ENCODE measurements at places on chromosomes 1 and 21.

DNA sequence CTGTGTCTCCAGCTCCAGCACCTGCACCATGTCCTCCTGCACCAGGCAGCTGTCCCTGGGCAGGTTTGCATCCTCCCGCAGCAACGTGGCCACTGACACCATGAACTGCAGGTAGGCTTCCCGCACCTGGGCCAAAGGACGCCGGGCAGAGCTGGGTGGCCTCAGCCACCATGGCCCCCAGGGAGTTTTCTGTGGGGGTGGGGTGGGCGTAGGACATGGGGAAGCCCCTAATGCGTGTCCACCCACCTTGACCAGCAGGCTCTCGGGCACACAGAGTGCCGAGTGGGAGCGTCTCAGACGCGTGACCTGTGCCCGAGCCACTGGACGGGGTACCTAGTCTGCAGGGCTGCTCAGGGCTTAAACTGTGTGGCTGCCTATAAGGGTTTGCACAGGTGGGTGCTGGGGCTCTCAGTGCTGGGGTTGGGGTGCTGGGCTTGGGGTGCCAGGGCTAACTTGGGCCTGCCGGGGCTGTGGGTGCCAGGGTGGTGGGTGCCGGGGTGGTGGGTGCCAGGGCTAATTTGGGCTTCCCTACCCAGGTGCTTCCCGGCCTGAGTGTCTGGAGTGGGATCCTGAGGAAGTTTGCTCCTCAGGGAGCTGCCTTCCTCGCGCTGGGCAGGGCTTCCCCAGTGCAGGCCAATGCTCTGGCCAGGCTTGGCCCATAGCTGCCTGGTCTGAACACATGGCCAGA, 17.7 kb downstream of the PRXL2B start:
- DNase-seq, result no peak

- no peak for DNase-seq
These were observed 9.9 kb downstream of the POGK start for GRCh38 chr1:166849135-166849534.

DNA sequence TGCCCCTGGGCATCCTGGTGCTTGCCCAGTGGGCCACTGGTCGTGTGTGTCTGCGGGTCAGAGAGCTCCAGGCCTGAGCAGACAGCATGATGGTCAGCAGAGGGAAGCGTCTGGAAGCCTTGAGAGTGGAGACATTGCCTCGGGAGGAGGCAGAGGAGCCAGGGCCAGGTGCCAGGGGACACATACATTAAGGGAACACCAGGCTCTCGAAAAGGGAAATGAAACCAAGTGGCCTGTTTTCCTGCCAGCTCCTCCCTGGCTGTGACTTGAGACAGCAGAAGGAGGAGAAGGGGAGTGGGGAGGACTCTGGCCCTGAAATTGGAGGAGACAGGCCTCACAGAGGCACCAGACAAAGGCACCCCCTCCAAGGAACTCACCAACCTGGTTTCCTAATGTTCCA, 62.4 kb upstream of the LRP8 start:
- no peak for DNase-seq

- DNase-seq, result no peak
These were observed 30.4 kb downstream of the VAV3 start for GRCh38 chr1:107934578-107934977.

GRCh38 chr1:107877745-107878144, 87.2 kb downstream of the VAV3 start:
- no peak for DNase-seq

DNA sequence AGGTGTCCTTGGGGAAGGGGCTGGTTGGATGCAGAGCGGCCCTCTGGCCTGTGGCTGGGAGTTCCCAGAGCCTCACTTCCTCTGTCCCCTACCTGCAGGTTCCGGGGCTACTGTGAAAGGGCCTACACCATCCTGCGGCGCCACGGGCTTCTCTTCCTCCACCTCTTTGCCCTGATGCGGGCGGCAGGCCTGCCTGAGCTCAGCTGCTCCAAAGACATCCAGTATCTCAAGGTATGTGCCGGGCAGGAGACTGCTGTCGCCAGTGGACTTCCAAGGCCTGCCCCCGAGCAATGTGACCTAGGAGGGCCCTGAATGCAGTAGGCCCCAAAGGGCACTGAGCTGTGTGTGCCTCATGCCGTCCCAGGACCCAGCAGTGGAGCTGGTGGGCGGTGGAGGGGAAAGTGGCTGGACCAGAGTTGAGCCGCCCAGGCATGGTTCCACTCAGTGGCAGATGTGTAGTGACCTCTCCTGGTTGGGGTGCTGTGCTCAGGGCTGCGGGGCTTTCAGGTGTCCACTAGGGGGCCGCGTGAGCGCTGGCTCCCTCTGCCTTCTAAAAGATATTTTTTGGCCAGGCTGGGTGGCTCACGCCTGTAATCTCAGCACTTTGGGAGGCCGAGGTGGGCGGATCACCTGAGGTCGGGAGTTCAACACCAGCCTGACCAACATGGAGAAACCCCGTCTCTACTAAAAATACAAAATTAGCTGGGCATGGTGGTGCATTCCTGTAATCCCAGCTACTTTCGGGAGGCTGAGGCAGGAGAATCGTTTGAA, 73.4 kb downstream of the PIK3CD start:
- DNase-seq, result peak; percentile 63

DNA sequence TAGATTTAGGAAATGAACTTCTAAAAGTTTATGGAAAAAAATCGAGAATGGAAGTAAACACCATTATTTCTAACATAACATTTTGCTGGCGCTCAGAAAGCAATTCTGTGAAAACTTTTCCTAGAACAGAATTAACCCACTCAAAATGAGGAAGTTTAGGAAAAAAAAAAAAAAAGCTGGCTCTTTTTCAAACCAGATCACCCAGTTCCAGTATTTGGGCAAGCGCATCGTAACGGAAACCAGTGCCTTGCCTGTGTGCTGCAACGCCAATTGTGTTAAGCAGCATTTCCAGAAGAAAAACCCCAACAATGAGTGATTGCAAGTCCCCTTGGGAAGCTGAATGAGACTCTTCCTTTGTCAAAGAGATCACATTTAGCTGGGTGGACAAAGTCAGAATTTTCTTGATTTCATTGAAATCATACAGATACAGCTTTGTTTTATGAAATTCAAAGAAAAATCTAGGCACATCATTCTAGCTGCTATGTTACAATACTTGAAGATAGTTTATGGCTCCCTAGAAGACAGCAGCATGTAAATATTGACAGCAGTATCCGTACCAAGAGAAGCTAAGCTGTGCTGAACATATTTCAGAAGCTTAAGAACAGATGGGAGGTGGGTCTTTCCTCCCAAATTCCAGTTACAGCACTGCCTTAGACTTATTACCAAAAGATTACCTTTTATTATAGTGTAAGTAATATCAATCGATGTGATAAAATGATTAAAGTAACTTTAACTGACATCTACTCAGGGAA, 113.4 kb downstream of the ERG start:
- no peak for DNase-seq

- no peak for DNase-seq
These were observed 56.3 kb upstream of the SLC25A33 start for GRCh38 chr1:9482816-9483572.

- no peak for DNase-seq
These were observed 2.0 kb downstream of the SRSF4 start for GRCh38 chr1:29179641-29180184.

DNA sequence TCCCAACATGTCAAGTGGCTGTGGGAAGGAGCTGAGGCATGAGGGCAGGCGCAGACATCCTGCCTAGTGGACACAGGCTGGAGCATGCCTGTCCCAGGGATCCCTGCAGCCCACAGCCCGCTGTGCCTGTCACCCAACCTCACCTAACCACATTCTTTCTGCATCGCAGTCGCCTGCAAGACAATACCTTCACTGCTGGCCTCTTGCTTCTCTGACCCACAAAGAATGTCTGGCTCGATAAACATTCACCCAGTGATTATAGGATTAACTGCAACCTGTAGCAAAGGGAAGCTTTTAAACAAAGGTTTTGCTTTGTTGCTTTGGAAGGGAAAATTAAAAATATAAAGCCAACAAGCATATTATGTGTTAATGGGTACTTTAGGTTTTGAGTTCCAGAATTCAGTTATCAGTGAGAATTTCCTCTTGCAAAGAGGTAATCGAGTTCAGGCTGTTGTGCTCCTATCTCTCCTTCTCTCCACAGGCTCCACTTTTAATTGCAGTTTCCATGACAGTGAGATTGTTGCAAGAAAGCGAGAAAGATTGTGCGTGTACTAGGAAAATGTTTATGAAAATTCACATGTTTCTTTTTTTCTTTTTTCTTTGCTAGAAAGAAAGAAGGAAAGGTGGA, 40.0 kb upstream of the ZNF648 start:
- no peak for DNase-seq

DNA sequence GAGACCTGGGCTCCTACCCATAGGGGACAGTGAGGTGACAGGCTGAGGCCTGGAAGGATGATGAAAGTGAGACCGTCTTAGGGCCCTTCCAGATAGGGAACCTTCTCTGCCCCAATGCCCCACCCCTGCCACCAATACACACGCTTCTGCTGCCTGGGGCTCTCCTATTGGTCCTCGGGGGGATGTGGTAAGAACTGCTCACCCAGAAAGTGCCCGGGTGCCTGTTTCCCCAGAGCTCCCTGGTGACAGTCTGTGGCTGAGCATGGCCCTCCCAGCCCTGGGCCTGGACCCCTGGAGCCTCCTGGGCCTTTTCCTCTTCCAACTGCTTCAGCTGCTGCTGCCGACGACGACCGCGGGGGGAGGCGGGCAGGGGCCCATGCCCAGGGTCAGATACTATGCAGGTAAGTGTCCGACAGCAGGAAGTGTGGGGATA, 948 bp downstream of the SEMA4A start:
- no peak for DNase-seq

DNA sequence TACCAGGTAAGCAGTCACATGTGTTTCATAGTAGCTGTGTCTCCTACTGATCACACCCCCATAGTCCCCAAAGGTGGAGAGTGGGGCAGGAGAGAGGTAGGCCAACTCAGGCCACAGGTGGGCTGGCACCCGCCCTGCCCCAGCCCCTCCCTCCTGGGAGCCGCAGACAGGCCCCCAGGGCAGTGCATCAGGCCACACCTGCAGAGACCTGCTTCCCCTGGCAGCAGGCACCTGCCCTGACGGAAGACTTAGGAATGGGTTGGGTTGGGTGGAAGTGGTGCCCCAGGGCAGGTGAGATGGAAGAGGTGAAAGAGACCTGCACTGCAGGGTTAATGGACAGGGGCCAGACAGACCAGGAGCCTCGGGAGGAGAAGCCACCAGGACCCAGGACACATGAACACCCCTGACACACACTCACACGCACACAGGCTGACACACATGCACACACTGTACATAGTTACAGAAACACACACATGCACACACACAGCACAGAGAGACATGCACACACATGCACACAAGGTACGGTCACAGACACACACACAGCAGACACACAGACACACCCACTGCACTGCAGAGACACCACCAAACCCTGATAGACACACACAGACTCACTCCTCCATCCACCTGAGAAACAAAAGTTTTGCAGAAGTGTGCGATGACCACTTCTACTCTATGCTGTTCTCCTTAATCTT, 1.7 kb upstream of the COL18A1 start:
- DNase-seq, result no peak

- DNase-seq, result no peak
These were observed 8.8 kb downstream of the PGLYRP4 start for GRCh38 chr1:153339802-153340201.

DNA sequence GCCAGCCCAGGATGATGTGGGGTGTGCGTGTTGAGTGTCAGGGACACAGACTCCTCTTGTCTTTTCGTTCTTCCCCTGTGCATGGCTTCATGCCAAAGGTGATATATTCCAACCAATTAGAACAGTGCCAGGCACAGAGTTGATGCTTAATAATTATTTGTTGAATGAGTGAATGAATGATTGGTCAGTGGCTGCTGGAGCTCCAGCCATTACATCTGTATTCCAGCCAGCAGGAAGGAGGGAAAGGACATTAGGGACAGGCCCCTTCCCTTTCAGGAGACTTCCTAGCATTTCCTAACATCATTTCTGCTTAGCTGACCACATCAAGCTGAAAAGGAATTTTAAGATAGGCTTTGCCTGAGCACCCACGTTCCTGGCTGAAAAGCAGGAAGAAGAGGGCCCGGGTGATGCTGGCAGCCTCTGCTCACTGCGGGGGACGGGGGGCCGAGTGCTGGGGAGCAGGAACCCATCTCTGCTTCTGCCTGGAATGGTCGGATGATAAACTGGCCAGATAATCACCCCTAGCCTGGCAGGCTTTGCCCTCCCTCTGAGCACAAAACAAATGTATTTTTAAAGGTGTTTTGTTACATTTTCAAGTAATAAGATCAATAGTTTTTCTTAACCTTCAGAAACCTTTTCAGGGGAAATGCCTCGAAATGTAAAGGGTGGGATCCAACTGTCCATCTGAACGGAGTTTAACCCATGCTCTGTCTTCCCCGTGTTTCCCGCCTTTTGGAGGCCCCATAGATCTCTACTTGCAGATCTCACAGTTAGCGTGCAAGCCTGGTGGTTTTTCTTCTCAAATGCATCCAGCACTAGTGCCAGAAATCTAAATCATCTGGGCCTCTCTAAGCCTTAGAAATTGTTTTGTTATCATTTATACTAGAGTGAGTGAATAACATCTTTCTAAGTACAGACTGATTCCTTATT, 39.0 kb downstream of the SLC37A1 start:
- no peak for DNase-seq

DNA sequence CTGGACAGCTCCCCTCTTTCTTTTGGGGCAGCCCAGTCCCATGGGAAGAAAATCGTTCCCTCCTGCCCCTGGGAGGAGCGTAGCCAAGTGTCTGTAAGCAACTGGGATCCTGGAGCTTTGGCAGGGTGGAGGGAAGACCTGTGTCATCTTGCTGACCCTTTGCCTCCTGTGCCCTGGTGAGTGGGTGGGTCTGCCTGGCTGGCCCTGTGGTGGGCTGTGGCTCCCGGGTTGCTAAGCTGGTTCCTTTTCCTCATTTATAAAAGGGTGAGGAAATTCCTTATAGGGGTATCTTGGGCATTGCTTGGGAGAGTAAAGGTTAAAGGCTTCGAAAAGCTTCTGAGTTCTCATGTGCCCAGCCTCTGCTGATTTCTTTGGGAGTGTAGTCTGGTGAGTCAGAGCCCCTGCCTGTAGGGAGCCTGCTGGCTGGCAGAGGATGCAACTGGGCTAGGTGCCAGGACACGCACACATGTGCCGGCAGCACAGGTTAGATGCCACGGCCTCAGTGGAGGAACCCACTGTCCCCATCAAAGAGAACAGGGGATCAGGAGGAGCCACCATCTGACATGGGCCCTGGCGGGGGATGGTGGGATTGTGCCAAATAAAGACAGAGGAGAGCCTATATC, 85.2 kb downstream of the ARHGEF10L start:
- no peak for DNase-seq

- DNase-seq, result peak; percentile 34
These were observed 51.5 kb downstream of the IGSF5 start for GRCh38 chr21:39796466-39796865.

GRCh38 chr1:6483017-6483760, 8.3 kb downstream of the PLEKHG5 start:
- DNase-seq, result no peak

- no peak for DNase-seq
These were observed 741.4 kb downstream of the KCNT2 start for GRCh38 chr1:195866781-195867222.

Measured in retina (tissue), 1 donor.